Right renal cortex interstitium (tissue), 3 donors: ENCODE measurements at places on chromosomes 1 and 21.
A peak's percentile ranks its signal among the peaks of the same experiment; 100 is the strongest.

DNA sequence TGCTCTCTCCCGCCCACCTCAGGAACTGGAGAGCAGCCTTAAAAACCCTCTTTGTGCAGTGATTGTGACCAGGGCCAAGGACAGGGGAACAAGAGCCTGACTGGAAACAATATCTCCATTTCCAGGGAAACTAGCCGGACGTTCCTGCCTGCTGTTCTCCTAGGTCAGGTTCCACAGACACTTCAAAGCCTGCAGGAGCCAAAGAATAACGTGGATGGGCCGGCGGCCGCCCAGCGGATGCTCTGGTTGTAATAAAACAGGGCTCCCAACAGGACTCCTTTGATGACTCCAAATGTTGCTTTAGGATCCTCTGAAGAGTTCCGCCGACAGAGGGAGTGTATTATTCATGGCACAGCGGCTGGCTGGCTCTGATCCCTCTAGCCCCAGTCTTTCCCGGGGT lies 162.2 kb downstream of the PLXNA2 start:
- DNase-seq, result no peak

DNA sequence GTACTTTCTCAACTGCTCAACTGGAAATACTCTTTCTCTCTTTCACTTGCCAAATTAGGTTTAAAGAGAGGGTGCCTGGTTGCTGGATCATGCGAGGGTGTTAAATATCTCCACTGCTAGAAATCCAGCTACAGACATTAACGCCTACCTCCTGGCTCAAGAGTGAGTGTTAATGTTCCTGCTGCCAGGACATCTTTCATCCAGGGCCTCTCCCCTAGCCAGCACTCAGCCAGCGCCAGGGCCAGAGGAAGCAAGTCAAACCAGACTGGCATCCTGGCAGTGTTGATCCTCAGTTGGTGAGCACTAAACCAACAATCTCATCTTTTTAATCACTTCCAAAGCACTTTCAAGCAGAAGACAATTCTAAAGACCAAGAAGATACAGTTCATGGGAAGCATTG lies 92.9 kb upstream of the BARHL2 start:
- no peak for DNase-seq

DNA sequence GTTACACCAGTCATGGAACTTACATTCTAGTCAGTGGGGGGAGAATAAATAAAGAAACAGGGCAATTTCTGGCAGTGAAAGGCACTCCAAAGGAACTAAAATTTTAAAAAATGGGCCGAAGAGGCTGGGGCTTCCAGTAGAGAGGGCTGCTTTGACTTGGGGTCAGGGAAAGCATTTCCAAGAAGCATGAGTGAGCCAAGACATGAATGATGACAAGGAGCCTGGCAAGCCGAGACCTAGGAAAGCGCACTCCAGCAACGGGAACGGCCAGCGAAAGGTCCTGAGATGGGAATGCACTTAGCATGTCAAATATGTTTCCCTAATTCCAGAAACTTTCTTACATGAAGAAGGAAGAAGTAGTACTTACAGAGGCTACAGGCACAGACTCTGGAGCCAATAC lies 95.4 kb upstream of the NGF start:
- DNase-seq, result no peak

- no peak for DNase-seq
Measured at GRCh38 chr1:42720868-42721267, 19.2 kb downstream of the CLDN19 start.

DNA sequence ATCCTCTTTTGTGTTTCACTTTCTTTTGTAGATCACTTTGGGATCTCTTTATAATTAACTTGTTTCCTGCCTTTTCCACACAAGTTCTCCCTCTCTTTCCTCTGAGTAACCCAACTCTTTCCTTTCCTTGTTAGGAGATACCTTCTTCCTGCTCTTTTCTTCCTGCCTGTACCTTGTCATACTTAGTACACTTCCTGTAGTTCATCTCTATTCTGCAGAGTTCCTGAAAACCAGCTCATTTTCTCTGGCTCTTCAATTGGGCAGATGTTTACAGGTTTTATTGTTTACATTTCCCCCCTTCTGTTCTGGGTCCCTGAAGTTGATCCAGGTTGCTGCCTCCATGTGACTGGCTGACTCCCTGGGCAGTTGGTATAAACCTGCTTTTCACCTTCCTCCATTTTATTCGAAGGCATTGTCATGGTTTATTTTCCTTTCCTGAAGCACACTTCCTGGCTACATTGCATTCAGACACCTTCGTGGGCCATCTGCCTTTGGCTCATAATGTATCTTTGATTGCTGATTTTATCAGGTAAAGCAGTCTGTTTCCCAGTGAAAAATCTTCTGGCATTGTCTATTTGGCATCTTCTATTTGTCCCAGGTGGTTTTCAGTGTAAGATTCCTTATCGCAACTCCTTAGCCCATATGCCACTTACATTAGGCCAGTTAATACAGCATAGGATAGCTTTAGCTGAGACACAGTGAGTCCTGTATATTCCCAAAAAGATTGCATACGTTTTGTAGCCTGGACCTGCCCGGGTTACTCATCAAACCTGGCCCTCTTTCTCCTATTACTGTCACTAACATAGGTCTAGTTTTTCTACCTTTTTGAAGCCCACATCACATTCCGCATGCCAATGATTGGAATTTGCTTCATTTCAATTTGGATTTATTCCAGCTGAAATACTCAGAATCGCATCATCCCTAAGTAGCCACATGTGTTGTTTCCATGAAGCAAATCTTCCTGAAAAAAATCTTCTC lies 15.4 kb downstream of the CTH start:
- DNase-seq, result no peak

DNA sequence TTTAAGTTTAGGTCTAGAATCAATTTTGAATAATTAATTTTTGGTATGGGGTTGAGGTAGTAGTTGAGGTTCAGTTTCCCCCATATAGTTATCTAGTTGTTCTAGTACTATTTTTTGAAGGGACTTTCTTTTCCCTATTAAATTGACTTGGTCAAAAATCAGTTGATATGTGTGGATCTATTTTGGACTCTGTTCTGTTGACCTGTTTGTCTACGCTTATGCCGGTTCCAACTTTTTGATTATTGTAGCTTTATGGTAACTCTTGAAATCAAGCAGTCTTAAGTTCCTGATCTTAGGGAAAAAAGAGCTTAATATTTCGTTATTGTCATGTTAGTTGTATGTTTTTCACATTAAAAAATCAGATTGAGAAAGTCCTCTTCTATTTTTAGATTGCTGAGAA lies 60.7 kb downstream of the FOXD2 start:
- DNase-seq, result no peak

DNA sequence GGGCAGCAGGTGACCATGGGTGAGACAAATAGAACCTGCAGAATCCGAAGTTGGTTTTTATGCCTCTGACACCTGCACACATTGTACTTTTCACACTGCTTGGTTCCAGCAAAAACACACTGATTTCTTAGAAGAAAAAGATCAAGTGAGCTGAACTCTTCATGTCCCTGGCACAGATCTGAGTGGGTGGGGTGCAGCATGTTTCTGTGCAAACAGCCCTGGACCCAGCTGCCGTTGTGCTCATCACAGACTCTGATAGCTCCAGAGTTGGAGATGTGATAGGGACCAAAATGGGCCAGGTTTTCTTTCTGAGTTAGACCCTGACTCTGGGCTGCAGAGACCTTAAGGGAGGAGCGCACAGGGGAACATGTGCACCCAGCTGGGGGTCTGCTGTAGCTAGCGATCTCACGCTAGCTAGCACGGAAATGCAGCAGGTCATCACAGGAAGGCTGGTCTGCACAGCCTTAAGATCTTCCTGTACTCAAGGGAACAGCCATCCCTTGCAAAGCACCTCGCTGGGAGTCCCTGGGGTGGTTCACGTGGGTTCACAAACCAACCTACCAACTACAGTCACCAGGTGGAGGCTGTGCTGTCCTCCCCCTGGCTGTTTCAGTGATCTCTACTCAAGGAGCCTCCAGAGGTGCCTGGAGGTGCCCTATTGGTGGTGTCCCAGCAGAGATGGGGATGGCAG lies 291.1 kb downstream of the PTPRU start:
- no peak for DNase-seq

GRCh38 chr1:110336300-110337039 lies 2.7 kb upstream of the RBM15 start:
- no peak for DNase-seq

- DNase-seq, result no peak
Measured at GRCh38 chr1:226098870-226099835, 36.6 kb downstream of the H3-3A start.

- DNase-seq, result no peak
Measured at GRCh38 chr21:17231771-17232170, 281.1 kb upstream of the CXADR start.

DNA sequence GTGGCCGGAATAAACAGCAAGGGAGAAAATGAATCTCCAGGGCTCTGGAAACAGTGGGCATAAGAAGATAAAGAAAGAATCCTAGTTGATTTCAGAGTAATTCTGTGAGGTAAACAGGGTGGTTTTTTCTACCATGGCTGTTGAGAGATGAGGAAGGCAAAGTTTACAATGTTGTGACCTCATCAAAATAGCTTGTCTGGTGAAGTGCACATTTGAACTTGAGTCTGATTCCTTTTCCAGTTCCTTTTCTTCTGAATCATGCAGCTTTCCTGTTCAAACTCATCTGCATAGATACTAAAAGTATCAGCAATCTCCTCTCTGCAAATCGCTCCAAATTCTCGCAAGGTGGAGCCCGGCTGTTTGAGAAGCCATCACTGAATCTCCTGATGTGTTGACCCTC lies 161.7 kb downstream of the PLPP3 start:
- DNase-seq, result no peak

DNA sequence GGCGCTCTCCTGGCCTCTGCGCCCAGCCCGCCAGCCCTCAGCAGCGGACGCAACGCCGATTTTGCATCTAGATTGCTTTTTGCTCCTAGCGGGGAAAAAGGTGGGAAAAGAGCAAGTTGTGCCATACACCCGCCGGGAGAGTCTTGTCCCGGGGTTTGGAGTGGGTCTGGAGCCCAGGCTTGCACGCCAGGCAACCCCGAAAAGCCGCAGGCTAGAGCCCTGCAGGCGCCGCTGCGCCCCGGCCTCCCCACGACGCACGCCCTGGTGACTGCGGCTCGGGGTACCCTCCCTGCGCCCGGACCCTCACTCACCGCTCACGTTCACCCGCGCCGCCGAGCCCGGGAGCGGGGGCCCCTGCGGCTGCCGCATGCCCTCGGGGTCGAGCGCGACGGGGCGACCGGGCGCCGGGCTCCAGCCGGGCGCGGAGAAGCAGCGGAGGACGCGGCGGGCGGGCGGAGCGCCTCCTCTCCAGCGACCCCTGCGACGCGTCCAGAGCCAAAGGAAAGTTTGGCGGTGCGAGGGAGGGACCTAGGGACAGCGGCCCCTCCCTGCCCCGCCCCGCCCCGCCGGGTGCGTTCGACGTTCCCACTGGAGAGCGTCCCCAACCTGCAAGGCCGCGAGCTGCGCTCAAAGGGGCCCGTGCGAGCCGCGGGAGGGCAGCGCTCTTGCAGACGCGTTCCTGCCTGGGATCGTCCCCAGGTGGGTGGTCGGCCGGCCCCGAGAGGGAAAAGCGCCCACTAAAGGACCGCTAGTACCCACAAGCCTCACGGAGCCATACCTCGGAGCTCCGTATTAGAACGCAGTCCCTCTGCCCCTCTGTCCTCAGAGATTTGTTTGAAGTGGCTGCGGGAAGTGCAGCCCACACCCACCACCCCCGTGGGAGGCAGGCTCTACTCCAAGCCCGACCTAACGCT lies at the start of gene LPAR3:
Gene LPAR3, minus strand, starts transcription at position 502 of the 914 bp plus-strand sequence. CDS start 27,086 bp downstream, outside the sequence.
- DNase-seq, result no peak

DNA sequence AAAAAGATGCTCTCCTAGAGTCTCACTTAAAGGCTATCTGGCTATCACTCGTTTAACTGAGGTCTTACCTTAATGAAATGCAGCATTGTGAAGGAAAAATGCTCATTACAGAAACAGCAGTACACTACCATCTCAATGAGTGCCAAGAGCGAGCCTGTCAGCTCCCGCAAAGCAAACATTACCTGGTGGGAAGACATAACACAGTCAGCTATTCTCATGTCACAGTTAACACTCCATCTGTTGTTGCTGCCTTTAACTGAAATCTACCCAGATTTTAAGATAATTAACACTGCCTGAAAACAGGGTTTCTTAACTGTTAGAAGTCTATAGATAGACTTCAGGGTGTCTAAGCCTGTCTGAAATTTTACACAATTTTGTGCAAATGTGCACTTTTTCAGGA lies 39.1 kb downstream of the PCSK9 start:
- no peak for DNase-seq

GRCh38 chr1:200150721-200151120 lies 123.2 kb downstream of the NR5A2 start:
- DNase-seq, result no peak

GRCh38 chr1:156414461-156415064 lies 45.6 kb downstream of the RHBG start:
- no peak for DNase-seq

GRCh38 chr1:62429581-62429980 lies 7.3 kb upstream of the USP1 start:
- no peak for DNase-seq

DNA sequence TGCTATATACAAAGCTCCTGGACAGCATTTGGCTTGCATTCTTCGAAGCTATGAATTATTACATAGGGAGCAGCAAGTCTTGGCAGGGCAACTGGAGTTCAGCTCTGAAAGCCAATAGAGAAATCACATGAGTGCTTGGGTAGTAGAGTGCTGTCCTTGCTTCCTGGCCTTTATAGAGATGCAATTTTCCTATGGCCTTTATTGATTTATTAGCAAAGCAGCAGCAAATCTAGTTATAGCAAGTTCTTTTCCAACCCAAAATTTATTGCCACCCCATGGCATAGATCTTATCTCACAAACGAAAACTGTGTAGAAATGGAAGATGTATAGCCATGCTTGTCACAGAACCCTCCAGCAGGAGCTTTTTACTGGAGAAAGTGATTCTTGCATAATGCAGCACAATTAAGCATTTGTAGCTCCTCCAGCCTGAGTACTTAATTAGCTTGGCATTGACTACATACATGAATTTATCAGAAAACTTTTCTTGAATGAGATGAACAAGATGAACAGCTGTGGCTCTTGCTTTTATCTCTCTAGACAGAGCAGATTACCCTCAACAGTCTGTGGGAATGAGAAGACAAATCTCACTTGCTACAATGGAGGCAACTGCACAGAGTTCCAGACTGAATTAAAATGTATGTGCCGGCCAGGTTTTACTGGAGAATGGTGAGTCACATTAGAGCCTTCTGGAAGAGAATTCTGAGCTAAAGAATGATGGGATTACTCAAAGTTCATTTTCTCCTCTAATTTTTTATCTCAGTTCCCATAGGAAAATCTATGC lies 170.1 kb downstream of the CRB1 start:
- DNase-seq, result peak; percentile 7

- DNase-seq, result no peak
Measured at GRCh38 chr1:109091078-109091838, 694 bp downstream of the TMEM167B start.

DNA sequence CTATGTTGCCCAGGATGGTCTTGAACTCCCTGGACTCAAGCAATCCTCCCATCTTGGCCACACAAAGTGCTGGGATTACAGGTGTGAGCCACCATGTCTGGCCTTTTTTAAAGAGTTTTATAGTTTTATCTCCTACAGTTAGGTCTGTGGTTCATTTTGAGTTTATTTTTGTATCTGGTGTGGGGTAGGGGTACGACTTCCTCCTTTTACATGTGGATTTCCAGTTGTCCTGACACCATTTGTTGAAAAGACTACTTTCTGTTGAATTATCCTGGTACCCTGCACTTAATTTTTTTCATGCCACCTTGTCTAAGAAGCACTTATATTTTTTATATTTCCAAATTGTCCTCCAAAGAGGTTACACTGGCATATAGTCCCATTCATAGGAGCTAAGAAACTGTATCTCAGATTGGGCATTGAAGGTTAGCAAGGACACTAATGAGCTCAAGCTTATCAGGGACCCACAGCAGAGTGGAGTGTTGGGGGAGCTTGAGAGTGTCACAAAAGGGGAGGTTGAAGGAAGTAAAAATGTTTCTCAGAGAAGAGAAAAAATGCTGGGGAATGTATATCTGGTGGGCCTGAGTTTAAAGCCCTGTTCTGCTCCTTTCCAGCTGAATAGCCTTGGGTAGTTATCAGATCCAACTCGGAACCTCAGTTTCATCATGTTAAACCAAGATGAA lies 23.4 kb upstream of the MEF2D start:
- DNase-seq, result no peak
